ENCODE measurements at places on chromosomes 2 and 18.
A peak's percentile ranks its signal among the peaks of the same experiment; 100 is the strongest.

DNA sequence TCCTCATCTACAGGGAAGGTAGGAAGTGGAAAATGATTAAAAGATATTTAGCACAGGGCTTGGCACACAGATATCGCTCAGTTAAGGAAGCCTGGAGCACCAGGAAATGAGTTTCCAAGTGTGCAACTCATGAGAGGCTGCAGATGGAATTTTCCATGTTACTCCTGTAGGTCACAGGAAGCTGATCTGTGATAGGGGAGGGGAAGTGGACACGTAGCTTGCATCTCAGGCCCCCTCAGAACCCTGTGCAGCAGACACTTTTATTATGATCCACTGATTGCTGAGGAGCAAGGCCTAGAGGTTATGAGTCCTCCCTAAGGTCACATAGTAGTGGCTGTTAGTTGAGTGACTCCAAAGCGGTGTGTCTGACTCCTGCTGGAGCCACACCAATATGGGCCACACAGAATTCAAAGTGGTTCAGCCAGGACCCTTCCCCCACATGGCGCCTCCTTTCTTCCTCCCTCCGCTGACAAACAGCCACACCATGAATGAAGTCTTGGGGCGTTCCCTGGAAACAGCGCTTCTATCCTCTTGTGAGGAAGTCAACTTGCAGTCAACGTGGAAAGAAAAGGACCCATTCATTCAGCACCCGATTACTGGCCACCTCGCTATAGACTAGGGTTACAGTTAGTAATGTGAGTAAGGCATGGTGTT lies 21.5 kb downstream of the DYSF start:
- no peak for DNase-seq

DNA sequence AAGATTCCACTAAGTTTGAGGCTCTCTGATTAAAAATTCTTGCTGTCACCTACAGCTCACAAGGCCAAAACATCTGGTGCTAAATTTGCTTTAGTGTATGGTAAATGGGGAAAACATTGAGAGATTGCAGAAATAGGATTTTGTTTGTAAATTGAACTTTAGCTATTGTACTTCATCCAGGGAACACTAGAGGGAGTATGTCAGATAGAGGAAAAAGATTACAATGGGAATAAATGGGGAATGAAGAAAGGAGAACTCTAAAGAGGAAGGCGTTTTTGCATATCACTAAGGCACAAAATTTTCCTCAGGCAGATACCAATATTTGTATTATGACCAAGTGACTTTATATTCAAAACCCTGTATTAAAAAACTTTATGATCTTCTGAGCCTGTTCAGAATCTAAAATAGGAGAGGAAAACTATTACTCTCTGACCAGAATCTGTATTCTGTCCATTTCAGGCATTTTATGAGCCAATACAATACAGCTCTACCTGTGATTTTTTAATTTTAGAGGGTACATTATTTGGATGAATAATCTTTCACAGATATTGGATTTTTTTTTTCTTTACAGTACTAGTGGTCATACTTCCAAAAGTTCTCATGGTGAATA lies 52.3 kb upstream of the ITGB6 start:
- DNase-seq, result no peak

DNA sequence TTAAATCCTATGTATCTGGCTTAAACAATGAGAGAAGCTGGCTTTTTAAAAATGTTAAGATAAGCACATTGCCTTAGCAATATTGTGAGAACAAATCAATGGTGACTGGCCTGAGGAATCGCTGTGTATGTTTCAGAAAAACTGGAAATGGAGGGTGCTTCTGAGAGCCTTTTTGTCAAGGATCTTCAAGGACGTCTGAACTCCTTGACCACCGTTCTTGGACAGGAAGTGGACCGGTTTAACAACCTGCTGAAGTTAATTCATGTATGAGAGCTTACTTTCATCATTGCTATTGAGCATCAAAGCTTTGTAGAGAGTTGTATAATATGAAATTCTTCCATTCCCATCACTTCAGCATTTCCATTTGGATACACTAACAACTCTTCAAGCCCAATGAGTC lies 72.6 kb downstream of the TRABD2A start:
- DNase-seq, result no peak

- DNase-seq, result no peak
These were observed 410.6 kb upstream of the FIGN start for GRCh38 chr2:164146441-164146840.

- DNase-seq, result no peak
These were observed 29.6 kb downstream of the MRO start for GRCh38 chr18:50790241-50790640.

DNA sequence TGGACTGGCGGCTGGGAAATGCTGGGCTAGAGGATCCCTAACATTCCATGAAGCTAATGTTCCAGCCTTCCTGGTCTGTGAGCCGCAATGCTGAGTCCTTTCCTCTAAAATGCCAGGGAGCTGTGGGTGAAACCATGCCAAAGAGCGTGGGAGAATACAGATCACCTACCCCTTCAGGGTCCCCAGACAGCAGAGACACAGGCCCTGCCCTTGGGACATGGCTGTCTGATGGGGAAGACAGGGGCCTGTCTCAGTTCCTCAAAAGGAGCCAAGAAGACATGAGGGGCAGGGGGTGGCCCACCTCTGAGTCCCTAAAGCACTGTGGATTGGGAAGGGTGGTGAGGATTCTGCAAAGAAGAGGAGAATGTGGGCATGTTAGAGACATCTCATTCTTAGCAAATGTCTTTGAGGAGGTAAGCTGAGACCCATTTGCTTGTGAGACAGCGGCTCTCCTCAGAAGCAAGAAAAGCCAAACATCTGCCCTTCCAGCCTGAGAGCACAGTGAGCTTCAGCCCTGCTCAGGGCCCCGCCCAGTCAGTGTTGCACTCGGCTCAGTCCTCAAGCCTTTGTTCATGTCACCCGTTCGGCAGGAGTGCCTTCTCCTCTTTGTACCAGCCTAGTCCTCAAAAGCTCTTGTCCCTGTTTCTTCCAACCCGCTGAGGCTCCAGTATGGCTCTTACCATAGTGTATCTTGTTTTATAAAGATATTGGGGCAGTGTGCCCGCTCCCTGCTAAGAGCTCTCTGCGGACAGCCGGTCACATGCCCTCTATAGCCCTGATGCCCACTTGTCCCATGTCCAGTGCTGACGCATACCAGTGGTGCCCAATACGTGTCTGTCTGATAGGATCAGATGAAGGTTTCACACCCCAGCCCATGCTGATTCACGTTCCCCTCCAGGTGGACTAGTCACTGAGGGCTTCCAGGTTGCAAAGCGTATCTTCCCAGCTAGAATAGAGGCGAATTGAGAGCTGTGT lies 286.2 kb downstream of the CYP26B1 start:
- DNase-seq, result no peak

GRCh38 chr2:72148003-72148836 lies 558 bp upstream of the CYP26B1 start:
- peak; percentile 19 for DNase-seq

DNA sequence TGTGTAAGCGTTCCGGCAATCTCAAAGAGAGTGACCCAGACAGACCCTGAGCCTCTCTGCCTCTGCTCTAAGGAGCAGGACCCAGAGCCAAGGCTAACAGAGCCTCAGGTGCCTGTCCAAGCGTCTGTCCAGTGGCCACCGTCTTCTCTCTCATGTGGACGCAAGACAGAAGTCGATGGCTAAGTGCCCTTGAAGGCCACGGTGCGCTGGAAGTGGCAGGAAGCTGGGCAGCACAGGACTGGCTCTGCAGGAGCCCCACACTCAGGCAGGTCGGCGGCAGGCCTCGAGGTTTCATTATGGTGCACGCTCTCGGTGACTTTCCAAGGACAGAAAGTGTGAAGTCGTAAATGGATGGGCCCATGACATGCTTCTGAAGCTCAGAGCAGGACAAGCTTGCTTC lies 49.1 kb downstream of the HDAC4 start:
- no peak for DNase-seq

GRCh38 chr2:72731116-72731515 lies 94.7 kb downstream of the EXOC6B start:
- no peak for DNase-seq

- DNase-seq, result no peak
These were observed 58.7 kb upstream of the B3GNT2 start for GRCh38 chr2:62136956-62137830.

DNA sequence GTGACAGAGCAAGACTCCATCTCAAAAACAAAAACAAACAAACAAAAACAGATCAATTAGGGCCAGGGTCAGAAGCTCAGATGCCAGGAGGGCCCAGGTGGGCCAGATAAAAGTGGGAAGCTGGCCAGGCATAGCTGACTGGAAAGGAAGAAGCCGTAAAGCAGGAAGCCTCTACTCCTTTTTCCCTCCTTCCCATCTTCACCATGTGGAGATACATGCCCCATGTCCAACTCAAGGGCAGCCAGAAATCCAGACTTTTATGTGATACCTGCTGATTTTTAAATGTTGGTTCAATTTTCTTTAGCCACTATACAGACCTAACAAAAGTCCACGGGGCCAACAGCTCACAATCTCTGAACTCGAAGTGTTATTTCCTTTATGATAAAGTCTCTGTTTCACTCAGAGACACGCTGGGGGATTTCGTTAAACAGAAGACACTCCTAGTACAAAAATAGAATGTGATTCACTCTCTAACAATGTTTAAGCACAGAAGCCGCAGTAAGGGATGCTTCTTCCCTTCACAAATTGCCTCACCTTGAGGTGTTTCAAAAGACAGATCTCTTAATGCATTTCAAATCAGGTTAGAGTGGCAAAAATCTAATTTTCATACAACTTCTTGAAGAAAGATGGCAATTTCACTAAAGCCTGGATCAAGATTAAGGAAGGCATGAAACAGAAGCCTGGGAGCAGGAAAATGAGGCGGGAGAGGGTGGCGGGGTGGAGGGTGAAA lies 14.0 kb downstream of the TMEM247 start:
- no peak for DNase-seq

GRCh38 chr18:75159646-75160356 lies 49.1 kb downstream of the PTGR3 start:
- DNase-seq, result no peak

DNA sequence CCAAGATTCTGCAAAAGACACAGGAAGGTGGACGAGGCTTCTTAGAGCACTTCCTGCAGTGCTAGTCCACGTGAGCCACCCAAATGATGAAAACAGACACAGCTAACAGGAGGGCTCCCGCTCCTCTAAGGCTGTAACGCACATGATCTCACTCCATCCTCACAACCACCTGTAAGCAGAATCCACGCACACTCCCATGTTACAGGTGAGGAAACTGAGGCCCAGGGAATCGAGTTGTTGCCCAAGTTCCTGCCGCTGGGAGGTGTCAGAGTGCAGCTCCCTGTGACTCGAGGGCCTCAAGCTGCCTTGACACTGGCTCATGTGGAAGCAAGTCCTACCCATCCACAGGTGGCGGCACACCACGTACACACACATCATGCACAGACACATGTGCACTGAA lies 4.4 kb downstream of the DNMT3A start:
- no peak for DNase-seq

GRCh38 chr2:154533300-154533940 lies 165.1 kb upstream of the KCNJ3 start:
- no peak for DNase-seq

- DNase-seq, result no peak
These were observed 278.1 kb downstream of the DCDC2C start for GRCh38 chr2:3981446-3981987.

- DNase-seq, result no peak
These were observed 290.3 kb downstream of the CNTNAP5 start for GRCh38 chr2:124315221-124315880.

DNA sequence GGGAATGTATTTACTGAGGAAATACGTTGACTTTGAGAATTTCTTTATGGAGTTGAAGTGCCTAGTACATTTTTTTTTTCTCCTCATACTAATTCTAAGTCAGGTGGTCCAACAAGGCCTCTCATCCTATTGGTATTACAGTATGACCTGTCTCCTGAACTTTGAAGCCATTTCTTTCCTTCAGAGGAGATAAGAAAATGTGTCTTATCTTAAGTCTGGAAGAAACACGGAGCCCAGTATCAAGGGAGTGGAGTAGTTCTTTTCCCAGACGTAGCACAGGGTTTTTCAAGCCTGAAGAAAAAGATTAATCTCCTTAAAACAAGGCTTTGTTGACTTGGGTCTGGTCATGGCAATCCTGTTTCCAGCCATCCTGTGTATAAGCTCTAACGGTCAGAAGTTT lies 11.6 kb upstream of the CPS1 start:
- no peak for DNase-seq

- no peak for DNase-seq
These were observed 19.0 kb upstream of the MYO1B start for GRCh38 chr2:191226196-191226595.

GRCh38 chr18:78639006-78639950 lies 340.3 kb upstream of the SALL3 start:
- no peak for DNase-seq

All from HAP-1 (cell line).